IMR-90 (cell line): ENCODE measurements at places on chromosomes 11 and 22. TPM values are rescaled to one million over a fixed set of nuclear protein-coding genes. Genes with fewer than 3 reads are reported as not detected.

- DNase-seq: no peak
- no peak overlapping the region for H3K27ac ChIP-seq
- no peak overlapping the region for H3K4me3 ChIP-seq
- H3K27me3 ChIP-seq: no peaks in the 10 kb centered on the region
- H3K4me1 ChIP-seq: no peaks in the 10 kb centered on the region; the same call in 1 of the 2 replicates
Observed at GRCh38 chr11:106384429-106384828, 307.0 kb downstream of the AASDHPPT start.

- H3K4me1 ChIP-seq: no peaks in the 10 kb centered on the region
- no peak overlapping the region for H3K27ac ChIP-seq
- H3K27me3 ChIP-seq: peaks cover 44% of the 10 kb centered on the region
- no peak overlapping the region for H3K4me3 ChIP-seq
- DNase-seq: no peak
- no peaks in the 10 kb centered on the region for H3K36me3 ChIP-seq
Observed at GRCh38 chr22:39943953-39944872, 16.0 kb upstream of the TMA7B start.

- no peaks in the 10 kb centered on the region for H3K36me3 ChIP-seq
- no peak for DNase-seq
Observed at GRCh38 chr11:112388496-112388895, 127.8 kb upstream of the PLET1 start.

DNA sequence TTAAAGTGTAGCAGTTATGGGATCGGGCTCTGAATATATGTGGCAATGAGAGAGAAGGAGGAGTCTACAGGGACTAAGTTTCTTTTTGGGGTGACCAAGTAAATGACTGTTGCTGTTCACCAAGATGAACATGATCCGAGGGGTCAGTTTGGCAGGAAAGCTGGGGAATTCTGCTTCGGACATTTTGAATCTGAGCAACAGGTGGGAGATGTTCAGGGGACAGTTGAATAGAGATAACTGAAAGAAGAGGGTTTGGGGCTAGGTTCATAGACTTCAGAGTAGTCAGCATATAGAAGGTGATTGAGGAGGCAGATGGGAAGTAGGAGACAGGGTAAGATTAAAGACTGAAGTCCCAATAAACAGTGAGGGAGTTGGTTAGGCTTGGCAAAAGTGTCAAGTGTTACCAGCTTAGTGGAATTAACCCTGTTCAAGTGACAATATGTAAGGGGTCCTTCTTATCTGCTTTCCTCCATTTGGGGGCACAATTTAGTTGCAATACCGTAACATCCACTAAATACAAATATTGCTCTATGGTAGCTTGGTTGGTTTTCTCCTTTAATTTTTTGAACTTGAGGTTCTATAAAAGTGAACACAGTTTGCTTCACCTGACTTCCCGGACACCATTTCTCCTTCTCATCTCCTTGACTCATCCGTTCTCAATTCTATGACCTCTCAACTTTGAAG is 2.9 kb upstream of the ENTHD1 start:
- no peak overlapping the region for H3K27ac ChIP-seq
- no peaks in the 10 kb centered on the region for H3K4me1 ChIP-seq
- H3K4me3 ChIP-seq: no peak overlapping the region
- no peaks in the 10 kb centered on the region for H3K36me3 ChIP-seq

DNA sequence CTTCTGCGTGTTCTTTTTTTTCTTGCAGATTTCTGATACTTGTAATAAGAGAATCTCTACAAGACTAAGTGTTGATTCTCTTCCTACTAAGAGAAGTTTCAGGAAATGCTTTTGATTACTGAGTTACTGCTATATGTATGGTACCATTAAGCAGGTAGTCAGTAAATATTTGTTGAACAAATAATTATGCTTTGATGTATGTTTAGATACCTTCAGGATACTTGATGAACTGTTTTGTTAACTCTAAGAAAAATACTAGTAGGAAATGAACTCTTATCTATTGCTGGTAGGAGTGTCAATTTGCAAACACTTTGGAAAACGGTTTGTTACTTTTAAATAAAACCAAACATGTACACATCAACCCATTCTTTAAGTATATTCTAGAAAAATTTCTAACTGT is 90.6 kb downstream of the TMEM135 start:
- H3K36me3 ChIP-seq: no peaks in the 10 kb centered on the region
- H3K4me3 ChIP-seq: no peak overlapping the region
- no peak for DNase-seq

DNA sequence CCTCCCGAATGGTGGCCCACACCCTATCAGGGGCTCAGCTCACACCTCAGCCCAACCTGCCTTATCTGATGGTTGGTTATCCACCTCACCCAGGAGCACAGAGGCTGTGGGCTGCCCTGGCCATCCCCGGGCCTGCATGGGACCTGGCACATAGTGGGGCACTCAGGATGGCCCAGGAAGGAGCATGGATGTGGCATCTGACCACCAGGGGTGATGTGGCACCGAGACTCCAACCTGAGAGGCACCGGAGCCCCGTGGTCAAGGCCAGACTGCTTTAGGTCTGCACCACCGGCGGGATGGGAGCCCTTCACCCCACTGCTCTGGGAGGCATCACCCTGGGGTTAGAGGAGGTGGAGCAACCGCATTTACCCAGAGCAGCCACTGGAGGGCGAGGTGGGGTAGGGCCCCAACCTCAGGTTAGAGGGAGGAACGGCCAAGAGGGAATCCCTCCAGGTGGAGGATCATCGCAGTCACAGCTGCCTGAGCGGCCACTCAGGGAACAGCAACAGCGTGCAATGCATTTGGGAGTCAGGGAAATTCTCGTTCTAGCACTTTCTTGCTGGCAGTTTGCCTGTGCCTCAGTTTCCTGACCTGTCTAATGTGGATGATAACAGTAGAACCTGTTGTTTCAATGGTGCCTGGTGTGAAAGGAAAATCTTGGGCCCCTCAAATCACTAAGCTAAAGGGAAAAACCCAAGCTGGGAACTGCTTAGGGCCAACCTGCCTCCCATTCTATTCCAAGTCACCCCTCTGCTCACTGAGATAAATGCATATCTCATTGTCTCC is 52.9 kb upstream of the CARS1 start:
- DNase-seq: no peak
- H3K4me3 ChIP-seq: no peak overlapping the region
- no peaks in the 10 kb centered on the region for H3K27me3 ChIP-seq
- no peak overlapping the region for H3K27ac ChIP-seq
- H3K4me1 ChIP-seq: peaks cover 2% of the 10 kb centered on the region; the same call in 1 of the 2 replicates

DNA sequence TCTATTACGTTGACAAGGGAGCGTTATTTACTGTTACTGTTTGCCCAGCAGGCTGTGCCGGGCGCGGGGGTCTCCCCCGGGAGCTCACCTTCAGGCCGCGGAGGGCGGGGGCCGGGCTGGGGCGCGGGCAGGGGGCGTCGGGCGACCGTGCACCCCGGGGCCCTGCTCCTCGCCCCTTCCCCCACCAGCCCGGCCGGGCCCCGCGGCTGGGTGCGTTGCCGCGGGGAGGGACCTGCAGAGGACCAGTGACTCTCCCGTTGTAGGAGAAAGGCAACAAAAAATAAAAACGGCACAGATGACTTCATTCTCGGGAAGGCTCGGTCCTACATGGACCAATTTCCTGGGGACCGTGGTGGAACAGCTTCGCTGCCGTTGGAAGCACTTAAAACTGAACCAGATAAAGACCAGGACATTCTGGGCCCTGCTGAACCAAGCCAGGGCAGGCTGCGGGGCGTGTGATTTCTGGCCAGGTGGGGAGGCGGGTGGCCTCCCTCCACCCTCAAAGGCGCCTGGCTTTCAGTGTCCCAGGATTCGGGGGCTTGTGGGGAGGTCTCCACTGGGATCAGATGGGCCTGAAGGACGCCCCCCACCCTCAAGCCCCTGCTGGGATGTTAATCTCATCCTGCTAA is 57.4 kb downstream of the IGLL1 start:
- no peaks in the 10 kb centered on the region for H3K27me3 ChIP-seq
- no peak overlapping the region for H3K4me3 ChIP-seq
- peaks cover 9% of the 10 kb centered on the region for H3K4me1 ChIP-seq

- H3K4me3 ChIP-seq: no peak overlapping the region
- H3K36me3 ChIP-seq: peaks cover 5% of the 10 kb centered on the region; the same call in 1 of the 2 replicates
- H3K27me3 ChIP-seq: no peaks in the 10 kb centered on the region
Observed at GRCh38 chr22:46055181-46055875, 78.4 kb upstream of the WNT7B start.

DNA sequence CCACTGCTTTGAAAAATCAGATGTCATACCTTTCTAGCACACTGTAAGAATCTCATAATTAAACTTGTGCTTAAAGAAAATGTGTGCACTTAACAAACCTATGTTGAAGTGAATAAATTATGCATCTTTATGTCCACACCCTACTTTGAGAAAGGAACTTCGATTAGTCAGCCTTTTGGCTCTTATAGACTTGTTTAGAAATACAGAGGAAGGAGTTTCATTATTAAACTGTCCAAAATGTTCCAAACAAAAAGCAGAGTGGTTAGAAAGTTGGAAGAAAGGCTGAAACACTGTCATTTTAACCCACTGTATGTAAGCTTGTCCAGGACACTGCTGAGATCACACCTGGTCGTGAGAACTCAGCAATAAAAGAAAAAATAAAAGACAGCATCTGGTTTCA is 863.2 kb upstream of the CHORDC1 start:
- H3K27ac ChIP-seq: no peak overlapping the region
- no peaks in the 10 kb centered on the region for H3K27me3 ChIP-seq
- H3K4me1 ChIP-seq: no peaks in the 10 kb centered on the region
- no peak overlapping the region for H3K4me3 ChIP-seq
- no peak for DNase-seq

The OR2AG2 gene
- 0.22 and 0.29 TPM in 2 replicates for polyA plus RNA-seq

The OR5P2 gene
- not detected in 2 replicates for polyA plus RNA-seq

The ARHGAP20 gene
- 1.2 and 1.4 TPM in 2 replicates for polyA plus RNA-seq

The C11orf65 gene
- 0.12 TPM in 1 of 2 replicates, not detected in the other for polyA plus RNA-seq

The SLC17A6 gene
- not detected in 2 replicates for polyA plus RNA-seq

The PNPLA5 gene
- 0.13 and 0.44 TPM in 2 replicates for polyA plus RNA-seq
